ENCODE measurements at places on chromosomes 12 and 14.

DNA sequence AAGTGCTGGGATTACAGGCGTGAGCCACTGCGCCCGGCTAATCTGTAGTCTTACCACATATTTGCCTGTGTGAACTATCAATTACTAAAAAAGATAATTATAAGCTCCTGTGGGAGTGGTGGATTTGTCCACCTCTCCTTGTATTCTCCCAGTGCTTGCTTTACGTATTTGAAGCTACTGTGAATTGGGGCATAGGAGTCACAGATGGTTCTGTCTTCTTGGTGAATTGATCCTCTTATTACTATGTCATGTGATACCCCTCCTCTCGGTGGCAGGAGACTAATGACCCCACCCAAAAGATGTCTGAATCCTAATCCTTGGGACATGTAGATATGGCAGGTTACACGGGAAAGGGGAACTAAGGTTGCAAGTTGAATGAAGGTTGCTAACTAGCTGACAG lies 11.8 kb downstream of the GPR132 start:
- no peak for DNase-seq

DNA sequence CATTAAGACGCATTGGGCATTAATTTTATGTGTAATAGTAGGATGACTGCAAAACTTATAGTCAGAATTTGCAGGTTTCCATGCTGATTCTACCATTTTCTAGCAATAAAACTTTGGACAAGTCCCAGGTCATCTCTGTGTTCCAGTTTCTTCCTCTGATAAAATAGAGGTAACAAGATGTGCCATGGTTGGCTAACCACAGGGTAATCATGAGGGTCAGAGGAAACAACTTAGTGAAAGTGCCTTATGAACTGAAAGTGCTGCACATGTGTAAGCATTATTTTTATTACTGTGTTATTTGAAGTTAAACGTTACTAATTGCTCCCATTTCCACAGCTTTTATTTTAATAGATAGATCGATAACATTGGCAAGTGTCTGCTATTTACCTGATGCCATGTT lies 21.1 kb downstream of the SMCO2 start:
- no peak for DNase-seq

- DNase-seq: no peak
Observed at GRCh38 chr14:23661542-23661941, 25.4 kb downstream of the DHRS2 start.

DNA sequence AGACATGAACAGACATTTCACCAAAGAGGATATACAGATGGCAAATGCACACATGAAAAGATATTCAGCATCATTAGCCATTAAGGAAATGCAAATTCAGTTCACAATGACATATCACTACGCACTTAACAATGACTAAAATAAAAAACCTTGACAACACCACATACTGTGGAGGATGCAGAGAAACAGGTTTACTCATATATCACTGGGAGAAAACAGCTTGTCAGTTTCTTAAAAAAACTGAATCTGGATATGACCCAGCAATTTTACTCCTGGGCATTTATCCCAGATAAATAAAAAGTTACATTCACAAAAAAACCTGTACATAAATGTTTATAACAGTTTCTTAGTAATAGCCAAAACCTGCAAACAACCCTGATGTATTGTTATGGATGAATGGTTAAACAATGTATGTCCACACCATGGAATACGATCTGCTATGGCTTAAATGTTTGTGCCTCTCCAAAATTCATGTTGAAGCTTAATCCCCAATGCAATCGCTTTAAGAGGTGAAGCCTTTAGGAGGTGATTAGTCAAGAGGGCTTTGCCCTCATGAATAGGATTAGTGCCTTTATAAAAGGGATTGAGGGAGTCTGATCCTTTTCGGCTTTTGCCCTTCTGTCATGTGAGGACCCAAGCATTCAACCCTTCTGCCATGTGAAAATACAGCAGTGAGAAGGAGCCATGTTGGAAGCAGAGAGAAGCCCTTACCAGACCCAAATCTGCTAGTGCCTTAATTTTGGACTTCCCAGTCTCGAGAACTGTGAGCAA lies 36.0 kb upstream of the PPP4R3A start:
- no peak for DNase-seq

DNA sequence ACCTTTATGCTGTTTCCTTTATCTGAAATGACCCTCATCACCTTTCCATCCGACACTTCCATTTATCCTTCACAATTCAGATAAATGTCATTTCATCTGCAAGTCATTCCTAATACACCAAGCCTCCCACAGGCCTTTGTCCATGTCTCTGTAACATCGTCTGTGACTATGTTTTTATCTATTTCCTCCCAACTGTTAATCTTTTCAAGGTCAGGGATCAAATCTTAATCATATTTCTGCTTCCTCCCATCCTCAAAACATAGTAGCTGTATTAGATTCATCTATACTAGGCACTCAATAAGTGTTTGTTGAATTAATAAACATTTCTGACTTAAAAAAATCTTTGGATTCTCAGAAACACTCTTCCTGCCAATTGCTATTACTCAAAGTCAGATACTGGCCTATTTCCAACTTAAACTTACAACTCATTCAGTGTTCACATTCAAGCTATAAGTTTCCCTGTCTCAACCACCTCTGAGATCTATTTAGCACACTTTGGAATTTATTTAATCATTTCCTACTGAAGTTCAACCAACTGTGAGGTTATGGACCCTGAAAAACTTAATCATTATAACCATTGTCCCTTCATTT lies 100.2 kb upstream of the ALX1 start:
- no peak for DNase-seq

DNA sequence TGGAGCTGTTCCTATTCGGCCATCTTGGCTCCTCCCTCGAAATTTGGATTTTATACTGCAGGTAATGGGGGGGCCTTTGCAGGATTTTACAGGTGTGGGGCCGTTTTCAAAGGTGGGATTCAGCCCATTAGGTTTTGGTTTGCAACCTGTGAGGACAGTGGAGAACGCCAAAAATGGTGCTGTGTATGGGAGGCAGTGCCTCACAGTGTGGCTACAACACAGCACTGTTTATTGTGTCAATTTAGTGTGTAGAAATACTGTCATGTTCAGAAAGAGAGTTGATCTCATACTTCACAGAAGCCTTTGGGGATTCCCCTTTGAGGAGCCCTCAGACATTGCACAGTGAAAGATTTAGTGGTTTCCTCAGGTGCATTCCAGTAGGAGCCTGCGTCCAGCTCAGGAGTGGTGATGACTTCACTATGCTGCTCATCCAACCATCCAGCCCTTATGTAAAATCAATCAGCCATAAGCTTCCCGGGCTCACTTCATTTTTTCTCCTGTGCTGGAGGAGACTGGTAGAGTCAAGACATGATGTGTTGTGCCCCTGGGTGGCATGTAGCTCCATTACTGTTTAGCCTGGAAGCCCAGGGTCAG lies 92.7 kb upstream of the PRMT8 start:
- no peak for DNase-seq

DNA sequence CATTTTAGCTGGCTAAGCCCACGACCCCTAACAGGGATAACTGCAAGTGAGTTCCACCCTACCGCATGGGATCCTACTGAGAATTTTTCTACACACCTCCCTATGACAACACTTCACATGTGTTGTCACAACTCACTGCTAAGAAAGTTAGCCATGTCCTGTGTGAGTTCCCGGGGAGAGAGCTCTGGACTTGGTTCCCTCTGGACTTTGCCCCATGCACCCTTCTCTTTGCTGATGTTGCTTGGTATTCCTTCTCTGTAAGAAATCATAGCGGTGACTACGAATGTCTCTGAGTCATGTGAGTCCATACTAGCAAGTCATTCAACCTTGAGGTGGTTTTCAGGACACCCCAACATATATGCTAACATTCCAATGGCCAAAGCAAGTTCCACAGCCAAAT lies 9.5 kb upstream of the CDKN3 start:
- DNase-seq: no peak

- DNase-seq: no peak
Observed at GRCh38 chr12:67070604-67071003, 198.6 kb upstream of the CAND1 start.

GRCh38 chr12:3342051-3342450 lies 149.0 kb upstream of the PRMT8 start:
- DNase-seq: peak; percentile 78

DNA sequence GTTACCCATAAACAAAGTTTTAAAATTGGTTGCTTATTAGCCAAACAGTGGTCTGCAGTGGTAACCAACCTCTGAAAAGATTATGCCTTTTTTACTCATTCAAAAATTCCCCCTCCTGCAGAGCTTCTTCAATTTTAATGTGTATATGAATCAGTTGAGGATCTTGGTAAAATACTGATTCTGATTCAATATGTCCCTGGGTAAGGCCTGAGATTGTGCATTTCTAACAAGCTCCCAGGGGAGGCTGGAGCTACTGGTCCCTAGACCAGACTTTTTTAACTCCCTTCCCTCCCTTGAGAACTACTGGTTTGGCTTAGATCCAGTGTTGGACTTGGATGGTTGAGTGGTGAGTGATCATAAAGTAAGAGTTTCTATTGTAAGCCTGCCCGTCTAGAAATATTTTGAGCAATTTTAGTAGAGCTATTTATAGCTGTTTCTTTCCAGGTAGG lies 90.2 kb downstream of the FUT8 start:
- peak; percentile 35 for DNase-seq

DNA sequence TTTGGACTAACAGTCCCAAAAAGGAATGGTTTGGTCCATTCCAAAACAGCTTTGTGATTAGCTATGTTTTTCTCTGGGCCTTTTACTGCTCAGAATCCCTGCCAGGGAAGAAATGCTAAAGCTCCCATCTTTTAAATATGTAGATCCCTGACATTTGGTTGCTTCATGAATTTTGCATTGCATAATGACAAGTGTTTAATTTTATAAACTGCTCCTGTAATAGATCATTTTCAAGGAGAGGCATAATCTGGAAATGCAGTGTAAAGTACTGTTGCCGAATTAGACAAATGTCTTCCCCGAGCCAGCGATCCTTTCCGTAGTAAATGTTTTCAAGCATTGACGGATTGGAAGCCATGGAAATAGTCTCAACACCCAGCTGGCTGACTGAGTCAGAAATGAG lies 291.3 kb upstream of the PRKD1 start:
- DNase-seq: no peak

- DNase-seq: no peak
Observed at GRCh38 chr12:62737188-62737587, 197.8 kb downstream of the PPM1H start.

- no peak for DNase-seq
Observed at GRCh38 chr14:99272632-99272898, 568 bp upstream of the BCL11B start.

DNA sequence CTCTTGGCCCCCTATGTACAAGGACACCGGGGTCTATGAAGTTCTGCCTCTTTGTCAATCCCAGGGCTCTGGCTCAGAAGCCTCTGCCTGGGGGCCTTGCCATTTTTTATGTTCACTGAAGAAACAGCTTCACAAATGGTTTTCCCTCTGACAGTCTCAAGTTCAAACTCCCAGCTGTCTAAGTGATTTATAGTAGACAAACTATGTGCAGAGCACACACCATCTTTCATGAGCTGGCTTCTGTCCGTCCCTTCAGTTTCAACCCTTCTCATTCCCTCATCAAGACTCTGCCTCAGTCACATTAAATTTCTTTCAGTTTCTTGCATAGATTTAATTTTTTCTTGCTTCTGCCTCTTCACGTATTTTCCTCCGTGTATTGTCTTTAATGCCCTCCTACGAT lies 2.7 kb upstream of the DCD start:
- no peak for DNase-seq

DNA sequence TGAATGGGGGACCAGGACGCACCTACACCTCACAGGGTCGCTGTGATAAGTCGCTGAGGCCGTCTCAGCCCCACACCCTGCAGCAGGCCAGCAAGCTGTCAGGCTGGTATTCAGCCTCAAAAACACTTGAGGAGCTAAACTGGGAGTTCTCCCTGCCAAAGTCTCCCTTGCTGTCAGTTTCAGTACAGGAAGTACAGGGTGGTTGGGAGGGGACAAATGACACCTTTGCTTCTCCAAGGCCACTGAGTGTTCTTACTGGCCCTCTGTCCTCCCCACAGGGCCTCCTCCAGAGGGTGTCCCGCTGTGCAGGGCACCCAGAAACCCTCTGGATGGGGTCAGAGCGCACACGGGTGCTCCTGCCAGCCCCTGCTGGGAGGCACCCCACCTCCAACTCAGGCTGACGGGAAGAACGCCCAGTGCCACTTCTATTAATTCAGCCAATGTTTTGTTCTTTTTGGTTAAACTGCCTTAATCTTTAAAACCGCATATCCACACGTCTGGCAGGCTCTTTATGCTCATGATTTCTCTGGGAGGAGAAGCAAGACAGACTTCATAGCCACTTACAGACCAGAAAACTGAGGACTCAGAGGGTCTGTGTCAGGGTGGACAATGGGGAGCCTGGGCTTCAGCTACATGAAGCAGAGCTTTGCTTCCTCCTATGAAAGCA lies 75.9 kb downstream of the ITPK1 start:
- DNase-seq: no peak

DNA sequence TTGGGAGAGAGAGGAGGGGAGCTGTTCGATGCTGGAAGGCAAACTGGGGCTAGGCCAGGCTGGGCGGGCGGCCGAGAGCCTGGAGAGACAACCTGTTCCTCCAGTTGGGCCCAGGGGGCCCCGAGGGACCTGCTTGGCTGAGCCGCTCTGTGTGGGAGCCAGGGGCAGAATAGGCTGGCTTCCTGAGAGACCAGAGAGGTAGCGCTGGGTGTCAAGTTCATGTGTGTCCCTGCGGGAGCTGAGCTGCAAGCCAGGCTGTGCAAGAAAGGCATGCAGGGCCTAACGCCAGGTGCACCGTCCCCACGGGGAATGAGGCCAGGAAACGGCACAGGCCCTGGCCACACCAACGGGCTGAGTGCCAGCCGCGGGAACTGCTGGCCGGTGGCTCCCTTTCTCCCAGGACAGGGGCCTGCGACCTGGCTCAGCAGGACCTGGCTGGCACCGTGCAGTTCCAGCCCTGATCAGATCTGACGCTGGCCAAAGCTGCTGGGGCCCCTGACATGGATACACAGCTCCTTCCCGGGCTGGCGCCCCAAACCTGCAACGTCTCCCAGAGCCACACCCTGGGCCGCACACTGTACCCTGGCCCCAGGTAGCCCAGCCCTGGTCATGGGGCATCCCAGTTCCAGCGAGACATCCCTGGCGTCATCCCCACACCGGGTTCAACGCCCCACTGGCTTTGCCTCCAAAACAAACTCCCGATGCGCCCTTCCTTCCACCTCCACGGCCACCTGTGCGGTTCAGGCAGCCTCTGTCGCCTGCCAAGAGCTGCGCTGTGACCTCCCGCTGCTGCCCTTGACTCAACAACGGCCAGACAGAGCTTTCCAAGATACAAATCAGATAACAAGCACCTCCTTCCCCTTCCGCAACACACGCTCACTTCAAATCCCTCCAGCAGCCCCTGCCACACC lies 65.0 kb downstream of the RFLNA start:
- no peak for DNase-seq

All from NCI-H510A treated with DMSO at 0.1 percent for 48 hours (cell line).